Iris pigment epithelial cell (primary cell): ENCODE measurements at places on chromosomes 12 and 14.

DNA sequence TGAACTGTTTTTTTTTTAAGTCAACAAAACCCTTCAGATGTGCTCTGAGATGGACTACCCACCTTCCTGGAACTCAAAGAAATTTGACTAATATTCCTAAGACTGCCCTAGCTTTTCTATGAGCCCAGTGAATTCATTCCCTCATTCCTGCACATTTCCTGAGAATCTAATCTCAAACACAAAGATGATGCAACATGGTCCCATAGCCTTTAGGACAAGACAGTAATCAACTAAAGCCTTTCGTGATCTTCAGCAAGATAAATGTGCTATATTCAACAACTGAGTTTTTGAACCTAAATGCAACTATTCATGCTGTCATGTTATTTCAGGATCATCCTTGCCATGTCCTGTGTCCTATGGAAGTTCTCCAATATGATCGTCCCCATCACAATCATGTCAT is 5.0 kb downstream of the SETD3 start:
- DNase-seq = no peak

DNA sequence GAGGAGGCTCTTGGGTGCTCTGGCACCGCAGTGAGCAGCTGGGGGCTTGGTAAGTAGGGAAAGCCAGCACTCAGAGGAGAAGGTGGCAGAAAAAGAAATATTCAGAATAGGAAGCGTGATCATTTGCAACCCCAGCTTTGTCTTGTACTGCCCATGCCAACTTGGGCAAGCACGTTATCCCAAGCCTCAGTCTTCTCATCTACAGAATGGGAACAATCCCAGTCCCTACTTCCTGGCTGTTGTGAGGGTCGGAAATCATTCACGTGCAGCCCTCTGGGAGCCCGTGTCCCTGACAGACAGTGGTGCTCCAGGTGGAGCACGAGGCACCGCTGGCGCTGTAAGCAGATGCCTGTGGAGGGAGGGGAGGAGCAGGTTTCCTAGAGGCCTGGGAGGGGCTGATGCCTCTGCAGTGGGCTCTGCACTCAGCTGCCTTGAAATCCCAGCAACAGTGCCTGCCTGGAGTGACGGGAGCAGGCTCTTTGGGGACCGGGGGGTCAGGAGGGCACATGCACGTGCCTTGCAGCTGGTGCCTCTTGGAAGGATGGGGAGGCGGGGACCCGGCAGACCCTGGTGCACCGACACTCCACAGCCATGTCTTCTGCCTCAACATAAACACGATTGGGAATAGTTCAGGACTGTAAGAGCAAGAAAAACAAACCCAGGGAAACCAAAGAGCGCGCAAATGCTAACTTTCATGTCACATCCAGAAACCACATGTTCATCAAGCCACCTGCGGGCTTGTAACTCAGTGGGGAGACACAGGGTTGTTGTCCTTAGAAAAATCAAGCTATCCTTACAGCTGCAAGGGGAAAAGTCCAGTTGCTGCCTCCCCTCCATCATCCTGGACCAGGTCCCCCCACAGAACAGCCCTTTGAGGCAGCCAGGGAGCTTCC is 86.5 kb upstream of the DIO3 start:
- DNase-seq = no peak

GRCh38 chr12:106300761-106301160 is 1.8 kb upstream of the TCP11L2 start:
- no peak for DNase-seq

GRCh38 chr12:23906329-23906728 is 43.1 kb downstream of the SOX5 start:
- DNase-seq = peak; percentile 35

DNA sequence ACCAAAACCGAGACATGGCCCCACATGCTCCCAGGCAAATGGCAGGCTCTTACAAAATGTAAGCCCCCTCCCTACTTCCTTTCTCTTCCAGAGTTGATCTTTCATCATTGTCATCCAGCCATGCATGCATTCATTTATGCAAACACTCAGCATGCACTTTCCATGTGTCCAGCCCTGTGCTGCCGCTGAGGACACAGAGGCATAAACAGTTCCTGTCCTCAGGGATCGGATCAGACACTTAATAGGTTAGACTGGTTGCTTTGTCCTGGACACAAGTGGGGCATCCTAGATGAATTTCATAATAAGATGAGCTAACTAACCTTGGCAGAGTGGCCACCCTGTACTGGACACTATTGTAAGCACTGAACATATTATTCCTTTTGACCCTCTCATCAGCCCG is 23.1 kb downstream of the PRIMA1 start:
- DNase-seq = no peak

- DNase-seq = no peak
Measured at GRCh38 chr12:104659058-104659457, 202.3 kb downstream of the CHST11 start.

DNA sequence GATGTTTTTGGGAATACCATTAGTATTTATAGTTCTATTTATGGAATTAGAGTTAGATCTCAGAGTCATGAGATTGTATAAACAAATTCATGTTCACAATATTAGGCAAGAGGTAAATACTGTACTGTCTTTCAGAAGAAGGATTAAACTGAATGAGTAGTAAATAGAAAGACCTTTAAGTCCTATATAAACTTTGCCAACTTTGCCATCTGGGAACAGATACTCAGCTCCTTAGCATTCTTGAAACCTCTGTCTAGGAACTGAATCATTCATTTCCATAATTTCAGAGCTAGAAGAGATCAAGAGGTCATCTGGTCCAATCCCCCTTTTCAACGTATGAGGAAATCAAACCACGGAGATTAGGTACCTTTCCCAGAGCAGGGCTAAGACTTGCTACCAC is 141.1 kb downstream of the CAND1 start:
- DNase-seq = peak; percentile 6

DNA sequence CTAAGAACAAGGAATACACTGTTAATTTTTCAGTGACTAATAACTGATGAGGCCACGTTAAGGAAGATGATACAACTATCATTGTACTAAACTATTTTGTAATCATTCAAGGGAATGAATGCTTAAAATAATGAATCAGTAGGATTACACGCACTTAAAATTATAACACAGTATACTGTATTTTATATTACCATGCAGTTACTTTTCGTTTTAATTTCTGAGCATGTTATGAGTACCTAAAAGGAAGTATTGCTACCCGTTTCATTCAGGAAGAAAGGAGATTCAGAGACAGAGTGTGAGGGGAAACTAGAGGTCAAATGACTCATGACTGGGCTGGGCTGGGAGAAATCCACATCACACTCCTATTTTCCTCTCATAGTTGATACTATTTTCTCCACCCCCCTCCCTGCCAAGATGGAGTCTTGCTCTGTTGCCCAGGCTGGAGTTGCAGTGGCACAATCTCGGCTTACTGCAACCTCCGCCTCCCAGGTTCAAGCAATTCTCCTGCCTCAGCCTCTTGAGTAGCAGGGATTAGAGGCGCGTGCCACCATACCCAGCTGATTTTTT is 202.0 kb downstream of the PPM1H start:
- peak; percentile 85 for DNase-seq

DNA sequence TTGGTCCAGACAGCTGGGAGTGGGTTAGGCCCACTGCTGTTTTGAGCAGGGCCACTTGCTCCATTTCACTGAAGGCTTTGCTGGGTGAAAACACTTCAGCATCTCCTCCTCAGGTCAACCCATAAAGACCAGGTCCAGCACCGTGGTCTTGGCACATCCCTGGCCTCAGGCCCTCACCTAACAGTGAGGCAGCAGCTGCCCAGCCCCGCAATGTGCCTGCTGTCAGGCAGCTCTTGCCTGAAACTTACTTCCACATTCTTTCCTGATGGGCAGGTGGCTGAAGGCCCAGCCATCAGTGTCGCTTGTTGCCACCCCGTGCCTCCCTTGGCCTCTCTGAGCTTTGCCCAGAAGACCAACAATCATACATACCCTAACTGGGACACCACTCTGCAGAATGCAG is 54.4 kb downstream of the ANAPC7 start:
- no peak for DNase-seq

DNA sequence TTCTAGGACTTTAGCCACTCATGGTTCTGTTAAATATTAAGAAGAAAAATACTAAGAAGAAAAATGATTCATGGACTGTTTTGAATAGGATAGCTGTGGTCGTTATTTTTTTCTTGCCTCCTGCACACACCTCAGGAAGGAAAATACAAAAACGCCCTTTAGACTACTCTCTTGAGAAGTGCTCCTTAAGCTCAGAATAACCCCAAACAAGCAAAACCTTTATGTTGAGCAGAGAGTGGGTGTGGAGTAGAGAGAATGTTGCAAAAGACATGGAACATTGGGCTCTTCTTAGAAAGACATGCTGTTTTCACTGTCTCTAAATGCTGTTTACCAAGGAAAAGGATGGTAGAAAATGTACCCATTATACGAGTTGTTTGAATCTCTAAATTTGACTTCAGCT is 140.3 kb downstream of the LMNTD1 start:
- no peak for DNase-seq

GRCh38 chr14:75689012-75689411 is 28.0 kb downstream of the TTLL5 start:
- DNase-seq = peak; percentile 82

GRCh38 chr14:58961045-58961731 is 227.3 kb upstream of the DAAM1 start:
- DNase-seq = no peak

DNA sequence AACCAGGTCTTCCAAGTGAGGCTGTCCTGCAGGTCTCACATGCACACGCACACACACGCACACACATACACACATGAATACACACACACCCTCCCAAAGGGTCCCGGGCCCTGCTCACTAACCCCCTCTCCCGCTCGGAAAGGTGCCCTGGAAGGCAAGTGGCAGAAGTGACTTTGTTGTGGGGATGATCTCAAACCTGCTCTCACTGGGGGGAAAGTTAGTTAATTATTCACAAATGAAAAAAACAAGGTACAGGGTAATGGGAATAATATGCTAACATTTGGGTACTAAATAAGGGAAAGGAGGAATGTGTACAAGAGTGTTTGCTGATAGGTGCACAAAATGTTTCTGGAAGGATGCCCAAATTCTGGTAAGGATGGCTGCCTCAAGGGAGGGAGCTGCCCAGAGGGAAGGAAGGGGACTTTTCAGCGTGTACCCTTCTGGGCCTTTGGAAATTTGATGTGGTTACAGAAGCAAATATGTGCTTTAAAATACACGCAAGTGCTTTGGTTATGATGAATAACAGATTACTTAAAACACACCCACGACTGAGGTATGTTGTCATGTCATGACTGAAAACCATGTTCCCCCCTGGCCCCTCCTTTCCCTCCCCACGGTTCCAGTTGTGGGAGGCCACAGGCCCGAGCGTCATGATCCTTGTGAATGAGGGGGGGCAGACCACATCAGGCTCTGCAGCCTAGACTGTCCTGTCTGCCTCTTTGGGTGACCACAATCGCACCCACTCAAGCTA is 43.3 kb upstream of the PLEKHG6 start:
- DNase-seq = peak; percentile 32

DNA sequence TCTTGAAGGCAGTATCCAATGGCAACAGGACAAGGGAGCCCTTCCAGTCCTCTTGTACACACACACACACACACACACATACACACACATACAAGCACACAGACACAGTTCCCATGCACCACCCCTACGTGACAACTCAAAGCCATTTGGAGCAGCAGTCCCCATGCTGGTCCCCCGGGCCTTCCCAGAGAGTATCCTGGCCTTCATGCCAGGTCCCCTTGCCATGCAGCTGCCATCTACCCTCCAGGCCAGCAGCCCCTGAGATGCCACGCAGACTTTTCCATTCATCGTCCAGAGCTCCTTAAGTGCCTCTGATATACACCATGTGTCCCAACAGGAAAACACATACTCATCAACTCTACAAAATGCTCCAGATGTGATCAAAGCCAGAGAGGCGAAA is 159.5 kb downstream of the ANO2 start:
- no peak for DNase-seq

DNA sequence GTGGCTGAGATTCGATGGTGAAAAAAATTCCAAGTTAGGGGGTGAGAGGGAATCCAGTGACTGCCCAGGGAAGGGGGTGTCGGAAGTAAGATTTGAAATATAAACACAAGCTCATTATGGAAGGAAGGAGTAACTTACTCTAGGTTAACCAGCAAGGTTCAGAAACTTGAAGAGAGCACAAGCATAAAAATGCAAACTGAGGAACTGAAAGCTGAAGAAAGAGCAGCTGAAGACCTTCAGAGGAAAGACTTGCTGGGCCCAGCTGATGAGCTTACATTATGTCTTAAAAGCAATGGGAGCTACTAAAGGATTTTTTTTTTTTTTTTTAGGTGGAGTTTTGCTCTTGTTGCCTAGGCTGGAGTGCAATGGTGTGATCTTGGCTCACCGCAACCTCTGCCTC is 189.7 kb upstream of the GRIN2B start:
- DNase-seq = no peak

DNA sequence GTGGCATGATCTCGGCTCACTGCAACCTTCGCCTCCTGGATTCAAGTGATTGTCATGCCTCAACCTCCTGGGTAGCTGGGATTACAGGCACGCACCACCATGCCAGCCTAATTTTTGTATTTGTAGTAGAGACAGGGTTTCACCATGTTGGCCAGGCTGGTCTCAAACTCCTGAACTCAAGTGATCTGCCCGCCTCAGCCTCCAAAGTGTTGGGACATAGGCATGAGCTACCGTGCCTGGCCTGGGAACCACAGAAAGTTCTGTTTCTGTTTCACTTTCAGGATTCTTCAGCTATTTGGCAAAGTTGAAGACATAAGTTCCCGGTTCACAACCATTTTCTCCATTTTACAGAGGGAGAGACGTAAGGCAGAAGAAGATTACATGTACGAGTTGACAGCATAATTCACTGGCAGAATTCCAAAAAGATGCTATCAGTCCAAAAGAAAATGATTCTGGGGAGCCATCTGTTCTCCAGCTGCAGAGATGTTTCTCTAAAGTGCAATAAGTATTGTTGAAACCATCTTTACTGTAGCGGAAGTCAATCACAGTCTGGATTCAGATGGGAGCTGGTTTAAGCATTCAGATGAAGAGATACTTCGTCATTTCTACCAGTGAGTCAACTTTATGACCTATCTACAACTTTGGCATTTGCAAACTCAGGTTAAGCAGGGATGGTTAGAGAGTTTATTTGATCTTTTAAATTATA is 8.1 kb upstream of the RNF34 start:
- DNase-seq = peak; percentile 83

DNA sequence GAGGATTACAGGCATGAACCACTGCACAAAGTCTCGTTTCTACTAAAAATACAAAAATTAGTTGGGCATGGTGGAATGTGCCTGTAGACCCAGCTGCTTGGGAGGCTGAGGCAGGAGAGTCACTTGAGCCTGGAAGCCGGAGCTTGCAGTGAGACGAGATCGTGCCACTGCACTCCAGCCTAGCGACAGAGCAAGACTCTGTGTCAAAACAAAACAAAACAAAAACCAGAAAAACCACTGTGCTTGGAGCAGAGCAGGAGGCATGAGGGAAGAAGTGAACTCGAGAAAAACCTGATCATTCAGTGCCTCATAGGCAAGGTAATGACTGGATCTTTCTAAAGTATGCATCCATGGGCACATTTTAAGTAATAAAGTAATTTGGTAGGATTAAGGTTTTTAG is 487.8 kb downstream of the KCNH5 start:
- no peak for DNase-seq

GRCh38 chr12:72723732-72724131 is 451.6 kb downstream of the TRHDE start:
- peak; percentile 14 for DNase-seq

DNA sequence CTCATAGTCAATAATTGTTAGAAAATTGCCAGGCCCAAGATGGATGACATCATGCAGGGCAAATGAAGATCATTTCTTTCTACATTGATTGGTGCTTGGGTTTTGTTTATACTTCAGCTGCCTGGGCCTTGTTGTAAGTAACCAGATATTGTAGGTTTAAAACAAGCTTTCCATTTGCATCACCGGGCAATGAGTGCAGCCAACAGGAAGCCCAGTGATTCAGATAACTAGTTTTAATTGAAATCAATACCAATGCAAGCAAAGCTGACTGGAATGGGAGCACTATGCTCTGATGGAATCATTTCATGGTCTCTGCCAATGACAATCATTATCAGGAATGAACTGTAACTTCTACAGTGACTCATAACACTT is 279.3 kb downstream of the DUSP6 start:
- DNase-seq = peak; percentile 90
